ENCODE measurements at places on chromosomes 16 and 17. TPM values are rescaled to one million over a fixed set of nuclear protein-coding genes. Genes with fewer than 3 reads are reported as not detected.

ITGAX gene
- total RNA-seq = 4.6 TPM

ZPBP2 gene
- total RNA-seq = 0.35 TPM

CBX2 gene
- total RNA-seq = 0.06 TPM

ARHGDIA gene
- 382 TPM for total RNA-seq

SMARCE1 gene
- total RNA-seq = 87.6 TPM

GNG13 gene
- total RNA-seq = not detected

CTRB1 gene
- not detected for total RNA-seq

KRT9 gene
- total RNA-seq = not detected

BCL6B gene
- total RNA-seq = not detected

IGF2BP1 gene
- total RNA-seq = not detected

BRICD5 gene
- total RNA-seq = 32.4 TPM

TMEM88 gene
- 7.9 TPM for total RNA-seq

TNFRSF13B gene
- not detected for total RNA-seq

EVI2A gene
- 139 TPM for total RNA-seq

P2RX1 gene
- total RNA-seq = not detected

ACSM3 gene
- 3.3 TPM for total RNA-seq

ACSM5 gene
- total RNA-seq = not detected

NCOR1 gene
- 156 TPM for total RNA-seq

AANAT gene
- total RNA-seq = not detected

CCDC102A gene
- 4.7 TPM for total RNA-seq

KIF2B gene
- not detected for total RNA-seq

MYO15B gene
- 75.1 TPM for total RNA-seq

KRTAP3-2 gene
- total RNA-seq = not detected

KRTAP4-6 gene
- total RNA-seq = not detected

KLHL11 gene
- 20.8 TPM for total RNA-seq

PITPNM3 gene
- 0.29 TPM for total RNA-seq

DDX52 gene
- total RNA-seq = 25.7 TPM

ZNF624 gene
- 11.5 TPM for total RNA-seq

TMEM238L gene
- not detected for total RNA-seq

TLCD3A gene
- 0.42 TPM for total RNA-seq

COQ7 gene
- 16.2 TPM for total RNA-seq

ASIC2 gene
- total RNA-seq = not detected

EXOSC6 gene
- 44.1 TPM for total RNA-seq

ZSCAN10 gene
- total RNA-seq = not detected
